ENCODE measurements at places on chromosomes 7 and 10. TPM values are rescaled to one million over a fixed set of nuclear protein-coding genes. Genes with fewer than 3 reads are reported as not detected.

The CTAGE4 gene
- total RNA-seq, result 2.2 TPM

The CCL24 gene
- not detected for total RNA-seq

The SVIL gene
- 12.6 TPM for total RNA-seq

The MCM10 gene
- 0.38 TPM for total RNA-seq

- DNase-seq, result no peak
Measured at GRCh38 chr7:109402107-109402506, 832.4 kb downstream of the DNAJB9 start.

GRCh38 chr7:121591926-121592325 is 195.8 kb upstream of the FAM3C start:
- no peak for DNase-seq

- no peak for DNase-seq
Measured at GRCh38 chr7:7309203-7309602, 126.9 kb downstream of the C1GALT1 start.

- no peak for DNase-seq
Measured at GRCh38 chr7:104358446-104359132, 30.2 kb downstream of the LHFPL3 start.

DNA sequence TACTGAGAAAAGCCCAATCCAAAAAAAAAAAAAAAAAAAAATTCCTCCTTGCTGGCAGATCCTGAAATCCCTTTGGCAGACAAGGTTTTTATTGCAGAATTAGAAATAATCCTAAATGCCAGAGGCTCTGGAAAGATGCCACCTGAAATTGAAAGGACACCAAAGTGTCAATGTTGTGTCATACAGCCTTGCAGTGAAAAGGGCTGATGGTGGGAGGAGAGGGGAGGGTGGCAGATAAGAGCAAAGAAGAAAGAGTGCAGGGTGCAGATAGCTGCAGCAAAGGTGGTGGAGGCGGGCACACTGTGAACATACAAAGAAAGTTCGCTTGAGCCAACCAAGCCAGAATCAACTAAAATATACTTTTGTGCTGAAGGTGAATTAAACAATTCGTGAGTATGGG is 8.2 kb upstream of the OPTN start:
- no peak for DNase-seq

DNA sequence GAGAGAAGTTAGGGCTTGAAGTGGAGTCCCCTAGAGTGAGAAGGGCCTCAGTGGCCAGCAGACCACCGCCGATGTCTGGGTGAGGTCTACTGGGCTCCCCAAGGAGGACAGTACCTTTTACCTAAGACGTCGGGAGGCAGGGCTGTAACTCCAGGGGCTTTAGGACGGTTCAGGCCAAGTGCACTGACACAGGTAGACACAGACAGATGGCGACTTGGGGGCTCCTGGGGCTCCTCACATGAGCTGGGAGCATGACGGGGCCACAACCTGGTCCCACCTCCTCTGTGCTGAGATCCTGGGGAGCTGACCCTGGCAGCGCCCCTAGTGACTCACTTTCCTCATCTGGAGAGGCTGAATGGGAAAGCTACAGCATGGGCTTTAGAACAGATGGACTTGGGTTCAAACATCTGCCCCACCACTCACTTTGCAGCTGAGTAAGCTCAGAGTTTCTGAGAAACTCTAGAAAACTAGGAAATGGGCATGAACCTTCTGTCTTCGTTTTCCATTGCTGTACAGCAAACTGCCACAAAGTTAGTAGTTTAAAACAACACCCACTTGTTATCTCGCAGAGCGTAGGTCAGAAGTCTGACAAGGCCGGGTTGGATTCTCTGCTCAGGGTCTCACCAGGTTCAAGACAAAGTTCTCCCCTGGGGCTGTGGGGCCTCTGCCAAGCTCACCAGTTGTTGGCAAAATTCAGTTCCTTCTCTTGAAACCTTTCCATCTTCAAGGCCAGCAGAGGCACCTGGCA is 4.7 kb upstream of the COMTD1 start:
- DNase-seq, result no peak

DNA sequence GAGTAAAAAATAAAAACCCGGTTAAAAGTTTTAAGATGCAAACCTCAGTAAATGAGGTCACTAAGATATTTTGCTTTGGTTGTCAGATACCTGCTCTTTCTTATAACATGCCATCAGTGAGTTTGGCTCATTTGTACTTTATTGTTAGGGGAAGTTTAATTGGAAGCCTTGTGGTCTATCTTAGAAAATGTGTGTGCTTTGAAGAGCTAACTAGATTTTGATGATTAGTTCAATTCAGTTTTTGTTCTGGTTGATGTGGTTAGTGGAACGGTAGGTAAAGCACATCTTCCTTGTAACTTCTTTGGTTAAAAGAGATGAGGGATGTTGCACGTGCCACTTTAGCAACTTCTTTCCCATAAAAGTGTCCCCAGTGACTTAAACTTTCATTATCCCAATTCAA is 353.4 kb upstream of the GALNT17 start:
- DNase-seq, result no peak

DNA sequence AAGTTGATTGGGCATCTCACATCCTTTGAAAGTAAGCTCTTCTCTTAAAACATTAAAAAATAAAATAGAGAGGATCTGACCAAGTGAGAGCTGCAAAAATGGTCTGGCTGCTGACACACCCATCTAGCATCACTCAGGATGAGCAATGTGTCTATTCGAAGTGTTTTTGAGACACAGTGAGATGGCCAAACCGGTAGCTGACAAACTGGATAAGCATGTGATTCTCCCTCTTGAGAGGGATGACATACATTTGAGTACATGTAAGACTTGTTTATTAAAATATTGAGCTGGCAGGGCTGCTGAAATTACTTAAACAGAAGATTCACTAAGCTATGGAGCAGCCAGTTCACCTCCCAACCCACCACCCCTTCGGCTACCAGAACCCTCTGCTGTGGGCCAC is 333.9 kb downstream of the ADRA2A start:
- peak; percentile 14 for DNase-seq
